K562 (cell line): ENCODE measurements at places on chromosomes 2 and 18. TPM values are rescaled to one million over a fixed set of nuclear protein-coding genes. Genes with fewer than 3 reads are reported as not detected.

DNA sequence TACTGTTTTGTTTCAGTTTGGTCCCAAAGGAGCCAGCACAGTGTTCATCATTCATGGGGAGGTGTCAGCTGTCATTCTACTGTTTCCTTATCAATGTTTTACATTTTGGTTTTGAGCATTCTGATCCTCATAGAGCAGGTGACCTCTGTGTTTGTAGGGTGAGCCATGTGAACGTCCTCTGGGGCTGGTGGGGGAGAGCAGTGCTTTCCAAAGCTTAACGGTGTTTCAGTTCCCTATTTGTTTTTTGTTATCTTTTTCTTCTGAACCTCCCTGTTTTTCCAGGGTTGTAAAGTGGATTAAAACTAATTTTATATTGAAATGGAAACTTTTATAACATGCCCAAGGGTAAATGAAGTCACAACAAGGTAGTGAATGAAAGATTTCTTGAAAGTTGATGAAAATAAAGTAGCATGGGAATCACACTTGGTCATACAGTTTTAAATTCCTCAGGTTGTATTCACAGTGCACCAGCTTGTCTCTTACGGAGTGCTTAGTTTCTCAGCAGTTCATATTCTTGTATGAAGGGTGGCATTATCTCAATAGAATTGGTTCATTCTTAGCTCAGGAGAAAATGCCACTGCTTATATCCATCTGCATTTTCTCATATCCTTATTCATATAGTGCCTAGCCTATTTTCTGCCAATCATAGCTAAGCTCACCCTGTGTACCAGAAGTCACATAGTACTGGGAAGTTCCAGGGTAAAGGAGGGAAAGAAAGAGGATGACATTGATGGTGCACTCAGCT, 54.5 kb downstream of the MAP4K4 start:
- H3K36me3 ChIP-seq = no peaks in the 10 kb centered on the region
- no peaks in the 10 kb centered on the region for H3K27me3 ChIP-seq
- no peak for DNase-seq

- H3K36me3 ChIP-seq = no peaks in the 10 kb centered on the region
- no peaks in the 10 kb centered on the region for H3K27me3 ChIP-seq
- no peaks in the 10 kb centered on the region for H3K4me1 ChIP-seq
- no peak overlapping the region for H3K4me3 ChIP-seq
- no peak for DNase-seq
These were observed 448.1 kb downstream of the TSN start for GRCh38 chr2:122203523-122203922.

- no peak for DNase-seq
- H3K36me3 ChIP-seq = peaks cover 4% of the 10 kb centered on the region; the same call in 1 of the 3 replicates
These were observed 54.8 kb downstream of the ATP9B start for GRCh38 chr18:79123948-79124347.

LDLRAD4 gene
- 0.25 TPM in 1 of 2 replicates, not detected in the other for total RNA-seq

GRCh38 chr2:218180467-218181114, 13.8 kb upstream of the CXCR1 start:
- H3K27ac ChIP-seq = no peak overlapping the region
- no peaks in the 10 kb centered on the region for H3K36me3 ChIP-seq
- H3K4me1 ChIP-seq = no peaks in the 10 kb centered on the region; the same call in 1 of the 2 replicates
- no peaks in the 10 kb centered on the region for H3K27me3 ChIP-seq
- no peak overlapping the region for H3K4me3 ChIP-seq

- no peaks in the 10 kb centered on the region for H3K4me1 ChIP-seq
- DNase-seq = no peak
- no peak overlapping the region for H3K4me3 ChIP-seq
- H3K27me3 ChIP-seq = no peaks in the 10 kb centered on the region
- no peak overlapping the region for H3K27ac ChIP-seq
These were observed 206.5 kb downstream of the SETBP1 start for GRCh38 chr18:44887227-44887631.

ROCK1 gene
- 20.8 and 22.0 TPM in 2 replicates for total RNA-seq

GRCh38 chr2:162520959-162521358, 177.0 kb downstream of the GCA start:
- no peaks in the 10 kb centered on the region for H3K36me3 ChIP-seq
- no peaks in the 10 kb centered on the region for H3K4me1 ChIP-seq
- H3K4me3 ChIP-seq = no peak overlapping the region
- no peak overlapping the region for H3K27ac ChIP-seq
- DNase-seq = no peak

HOXD10 gene
- not detected in 2 replicates for total RNA-seq

DNA sequence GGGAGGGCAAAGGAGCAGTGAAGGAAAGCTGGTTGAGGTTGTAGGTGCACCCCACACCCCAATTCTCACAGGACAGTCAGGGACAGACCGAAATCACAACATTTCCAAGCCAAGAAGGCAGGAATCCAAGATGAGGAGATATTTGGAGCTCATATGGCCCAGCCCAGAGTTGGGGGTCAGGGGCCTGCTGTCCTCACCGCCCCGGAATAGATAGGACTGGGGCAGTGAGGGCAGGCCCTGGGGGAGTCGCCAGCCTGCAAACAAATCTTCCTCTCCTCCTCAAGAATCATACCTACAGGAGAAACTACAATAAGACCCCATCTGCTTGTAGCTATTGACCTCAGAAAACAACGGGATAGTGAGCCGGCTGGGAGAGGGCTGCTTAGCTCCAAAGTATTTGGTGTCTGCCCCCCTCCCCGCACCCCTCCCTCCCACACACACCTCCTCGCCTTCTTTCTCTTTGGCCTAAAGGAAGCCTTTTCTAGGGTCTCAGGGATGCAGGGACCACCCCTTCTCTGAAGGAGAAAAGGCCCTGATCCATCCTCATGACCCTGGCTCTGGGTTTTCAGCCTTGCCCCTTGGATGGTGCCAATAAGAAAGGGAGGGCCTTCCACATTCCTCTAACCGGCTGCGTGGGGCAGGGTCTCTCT, 3.8 kb downstream of the EN1 start:
- H3K4me1 ChIP-seq = peaks cover 6% of the 10 kb centered on the region; the same call in 2 of the 3 replicates
- H3K4me3 ChIP-seq = no peak overlapping the region
- no peak overlapping the region for H3K27ac ChIP-seq

DNA sequence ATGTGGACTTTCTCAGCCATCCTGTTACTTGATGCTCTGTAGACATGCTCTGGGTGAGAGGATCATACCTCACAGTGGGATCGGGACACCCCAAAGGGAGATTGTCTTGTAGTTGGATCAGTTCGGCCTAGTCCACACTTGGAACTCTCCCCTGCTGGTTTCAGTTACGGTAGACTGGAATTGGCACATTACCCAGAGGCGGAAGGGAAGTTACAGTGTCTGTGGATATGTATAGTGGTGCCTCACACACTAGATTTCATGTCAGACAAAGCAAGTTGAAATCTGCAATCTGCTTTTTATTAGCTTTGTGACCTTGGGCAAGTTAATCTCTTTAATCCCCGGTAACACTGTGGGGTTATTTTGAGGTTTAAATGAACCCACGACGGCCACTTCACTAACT, 16.2 kb upstream of the CTAGE1 start:
- no peak for DNase-seq
- H3K4me3 ChIP-seq = no peak overlapping the region
- no peak overlapping the region for H3K27ac ChIP-seq
- no peaks in the 10 kb centered on the region for H3K27me3 ChIP-seq
- peaks cover 9% of the 10 kb centered on the region; the same call in 2 of the 3 replicates for H3K4me1 ChIP-seq
- no peaks in the 10 kb centered on the region for H3K36me3 ChIP-seq

DNA sequence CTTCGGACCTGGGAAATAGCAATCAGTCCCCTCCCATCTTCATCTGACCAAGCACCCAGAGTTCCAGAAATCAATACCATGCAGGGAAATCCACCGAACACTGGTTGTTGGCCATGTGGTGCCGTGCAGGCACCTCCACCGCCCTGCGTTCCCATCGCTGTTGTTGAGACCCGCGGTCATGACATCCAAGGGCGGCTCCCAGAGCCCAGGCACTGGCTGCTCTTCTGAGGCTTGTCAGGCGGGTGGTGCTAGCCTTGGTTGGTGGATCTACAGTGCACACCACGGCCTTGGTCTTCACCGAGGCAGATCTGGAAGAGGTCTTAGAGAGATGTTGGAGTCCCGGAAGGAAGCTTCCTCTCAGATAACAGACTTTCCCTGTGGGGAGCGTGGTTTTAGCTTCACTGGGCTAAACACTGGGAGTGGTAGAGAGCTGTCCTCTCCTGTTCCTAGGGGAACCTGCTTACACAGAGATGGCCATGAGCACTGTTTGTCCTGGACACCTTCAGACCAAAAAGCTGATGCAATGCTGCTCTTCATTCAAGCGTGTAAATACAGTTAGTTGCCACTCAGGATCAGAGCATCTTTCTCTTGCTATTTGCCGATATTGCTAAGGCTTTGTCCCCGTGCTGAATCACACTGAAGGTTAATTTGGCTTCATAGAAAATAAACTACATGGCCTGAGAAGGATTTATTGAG, 58.3 kb downstream of the SMIM21 start:
- DNase-seq = no peak
- H3K27ac ChIP-seq = no peak overlapping the region
- H3K36me3 ChIP-seq = no peaks in the 10 kb centered on the region
- peaks cover 31% of the 10 kb centered on the region for H3K27me3 ChIP-seq
- H3K4me1 ChIP-seq = no peaks in the 10 kb centered on the region
- no peak overlapping the region for H3K4me3 ChIP-seq

DNA sequence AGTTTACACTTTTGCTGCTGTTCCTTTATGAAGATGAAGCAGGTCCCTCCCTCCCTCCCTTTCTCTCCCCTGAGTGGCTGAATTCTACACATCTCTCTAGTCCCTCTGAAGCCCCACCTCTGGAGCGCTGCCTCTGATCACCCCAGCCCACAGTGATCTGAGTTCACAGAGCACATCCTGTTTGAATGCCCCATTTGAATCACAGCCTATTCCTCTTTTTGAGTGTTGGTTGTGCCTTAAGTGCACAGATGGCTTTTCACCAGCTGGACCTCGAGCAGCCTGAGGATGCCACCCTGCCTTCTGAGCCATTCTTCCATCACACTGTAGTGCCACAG, 87.1 kb downstream of the ITGB1BP1 start:
- H3K36me3 ChIP-seq = no peaks in the 10 kb centered on the region
- H3K4me3 ChIP-seq = no peak overlapping the region
- DNase-seq = no peak
- H3K4me1 ChIP-seq = peaks cover 14% of the 10 kb centered on the region

- H3K4me3 ChIP-seq = no peak overlapping the region
- no peak for DNase-seq
- no peaks in the 10 kb centered on the region for H3K4me1 ChIP-seq
These were observed 724.7 kb downstream of the METTL4 start for GRCh38 chr18:1846640-1847039.
